NCI-H1048 (cell line): ENCODE measurements at places on chromosomes 5 and 9.

DNA sequence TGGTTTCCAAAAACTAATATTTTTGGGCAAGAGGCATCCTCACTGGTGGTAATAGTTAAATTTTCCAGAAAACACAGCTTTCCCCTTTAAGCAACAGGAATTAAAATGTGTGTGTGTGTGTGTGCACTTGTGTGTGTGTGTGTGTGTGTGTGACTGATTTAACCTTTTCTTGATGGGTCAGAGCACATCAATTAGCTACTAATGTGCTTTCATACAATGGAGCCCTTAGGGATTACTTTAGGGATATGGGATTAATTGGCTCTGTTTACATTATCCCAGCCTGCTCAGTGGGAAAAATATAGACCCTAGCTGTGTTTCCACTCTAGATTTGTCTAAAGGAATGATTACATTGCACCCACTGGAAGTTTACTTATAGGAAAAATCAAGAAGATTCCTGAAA is 6.5 kb downstream of the PLCXD3 start:
- DNase-seq = no peak

- no peak for DNase-seq
Observed at GRCh38 chr9:136667940-136668760, 5.4 kb downstream of the EGFL7 start.

GRCh38 chr9:15873573-15874177 is 320.8 kb downstream of the CCDC171 start:
- no peak for DNase-seq

GRCh38 chr5:10030219-10030831 is 219.4 kb downstream of the ATPSCKMT start:
- no peak for DNase-seq

DNA sequence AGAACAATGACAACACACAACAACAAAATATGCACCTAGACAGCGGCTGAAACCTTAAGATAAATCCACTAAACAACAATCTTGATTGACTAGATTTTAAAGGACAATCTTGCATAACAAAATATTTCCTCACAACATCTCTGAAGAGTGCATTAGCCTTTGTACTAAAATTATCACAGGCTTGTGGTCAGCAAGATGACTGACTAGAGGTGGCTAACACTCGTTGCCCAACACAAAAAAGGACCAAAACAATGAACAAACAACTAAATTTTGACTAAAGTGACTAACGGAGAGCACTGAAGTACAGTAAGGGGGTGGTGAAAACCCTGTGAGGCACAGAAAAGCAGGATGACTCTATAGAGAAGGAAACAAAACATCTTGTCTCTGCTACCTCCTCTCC is 183.9 kb downstream of the BRINP1 start:
- DNase-seq = no peak

DNA sequence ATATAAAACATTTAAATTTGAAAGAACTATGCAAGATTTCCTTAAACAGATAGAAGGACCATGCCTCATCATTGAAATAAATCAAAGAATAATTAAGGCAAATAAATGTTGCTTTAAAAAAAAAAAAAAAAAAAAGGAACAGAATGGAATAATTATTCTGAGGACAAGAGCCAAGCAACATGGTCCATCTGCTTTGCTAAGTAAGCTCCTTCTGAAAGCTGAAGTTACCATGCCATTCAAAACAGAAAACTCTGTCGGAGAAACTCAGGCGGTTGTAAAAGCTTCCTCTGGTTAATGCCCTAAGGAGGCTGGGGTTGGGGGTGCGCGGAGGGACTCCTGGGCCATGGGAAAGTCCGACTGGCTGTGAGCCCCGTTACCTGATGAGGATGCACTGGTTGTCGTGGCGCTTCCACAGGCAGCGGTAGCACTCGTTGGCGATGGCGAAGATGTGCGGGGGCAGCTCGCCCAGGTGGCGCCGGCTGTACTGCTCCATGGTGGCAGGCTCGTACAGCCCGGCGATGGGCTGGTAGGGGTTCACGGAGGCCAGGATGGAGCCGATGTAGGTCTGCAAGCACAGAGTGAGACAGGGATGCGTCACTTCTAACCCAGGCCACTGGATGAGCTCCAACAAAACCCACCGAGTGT is 141.7 kb downstream of the MYO10 start:
- DNase-seq = no peak

DNA sequence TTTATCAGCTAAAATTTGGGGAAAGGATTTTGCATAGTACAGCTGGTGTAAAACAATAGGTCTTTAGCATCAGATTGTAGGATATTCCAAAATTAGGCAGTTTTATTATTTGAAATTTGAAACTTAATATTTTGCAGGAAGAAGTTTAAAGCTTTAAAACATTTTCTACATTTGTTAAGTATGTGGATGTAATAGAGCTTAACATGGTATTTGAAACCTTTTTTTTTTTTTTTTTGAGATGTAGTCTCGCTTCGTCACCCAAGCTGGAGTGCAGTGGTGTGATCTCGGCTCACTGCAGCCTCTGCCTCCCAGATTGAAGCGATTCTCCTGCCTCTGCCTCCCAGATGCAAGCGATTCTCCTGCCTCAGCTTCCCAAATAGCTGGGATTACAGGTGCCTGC is 2.9 kb downstream of the DENND4C start:
- no peak for DNase-seq

DNA sequence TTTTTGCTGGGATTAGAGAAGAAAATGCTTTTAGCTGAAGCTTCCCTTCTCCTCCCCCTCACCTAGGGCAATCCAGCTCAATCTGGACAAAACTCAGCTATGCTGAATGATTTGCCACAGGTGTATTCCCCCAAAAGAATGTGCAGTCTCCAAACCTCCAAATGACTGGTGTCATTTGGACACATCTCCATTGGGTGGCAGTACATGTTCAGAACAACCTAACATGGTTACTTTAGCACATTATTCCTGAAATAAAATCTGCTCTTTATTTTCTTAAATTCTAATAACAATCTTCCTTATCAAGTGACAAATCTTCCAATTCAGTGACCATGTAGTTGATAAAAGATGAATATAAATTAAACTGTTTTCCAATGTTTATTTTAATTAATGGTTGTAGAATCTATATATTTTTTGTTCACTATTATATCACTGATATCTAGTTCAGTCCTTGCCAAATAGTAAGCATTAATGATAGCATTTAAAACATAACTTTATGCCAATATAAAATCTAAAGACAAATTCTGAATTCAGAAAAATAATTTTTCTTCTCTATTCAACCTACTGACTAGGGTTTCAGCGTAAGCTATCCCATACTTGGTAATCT is 61.3 kb upstream of the MOCS2 start:
- no peak for DNase-seq

DNA sequence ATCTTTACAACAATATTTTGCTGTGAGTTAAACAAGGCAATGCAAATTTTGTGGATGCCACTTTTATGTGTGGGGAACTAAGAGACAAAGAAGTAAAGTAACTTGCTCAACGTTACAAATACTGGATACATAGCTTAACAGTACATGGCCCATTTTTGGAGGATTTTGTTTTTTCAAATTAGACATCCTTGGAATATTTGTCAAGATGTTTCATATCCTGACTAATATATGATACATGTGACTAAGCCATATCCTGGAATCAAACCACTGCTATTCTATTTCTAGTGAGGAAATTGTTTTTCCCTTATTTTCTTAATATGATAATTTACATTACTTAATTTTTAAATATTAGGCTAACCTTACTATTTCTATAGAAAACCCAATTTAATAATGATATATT is 529.8 kb downstream of the DMRTA1 start:
- DNase-seq = no peak

DNA sequence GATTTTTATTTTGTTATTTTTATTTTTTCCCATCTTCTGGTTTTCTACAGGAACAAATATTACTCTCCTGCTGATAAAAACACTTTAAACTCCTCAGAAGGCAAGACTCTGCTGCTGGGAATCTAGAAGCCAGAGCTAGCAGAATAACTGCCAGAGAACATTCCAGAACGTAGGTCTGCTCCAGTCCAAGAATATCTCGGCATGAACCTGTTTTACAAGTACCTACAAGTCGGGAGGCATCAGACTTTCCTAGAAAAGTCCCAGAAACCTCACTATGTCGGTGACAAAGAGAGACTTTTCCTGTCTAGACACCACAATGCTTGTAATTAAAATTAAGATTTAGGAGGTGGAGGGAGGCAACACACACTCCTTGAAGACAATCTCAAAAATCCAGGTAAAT is 41.4 kb downstream of the FABP6 start:
- DNase-seq = no peak

DNA sequence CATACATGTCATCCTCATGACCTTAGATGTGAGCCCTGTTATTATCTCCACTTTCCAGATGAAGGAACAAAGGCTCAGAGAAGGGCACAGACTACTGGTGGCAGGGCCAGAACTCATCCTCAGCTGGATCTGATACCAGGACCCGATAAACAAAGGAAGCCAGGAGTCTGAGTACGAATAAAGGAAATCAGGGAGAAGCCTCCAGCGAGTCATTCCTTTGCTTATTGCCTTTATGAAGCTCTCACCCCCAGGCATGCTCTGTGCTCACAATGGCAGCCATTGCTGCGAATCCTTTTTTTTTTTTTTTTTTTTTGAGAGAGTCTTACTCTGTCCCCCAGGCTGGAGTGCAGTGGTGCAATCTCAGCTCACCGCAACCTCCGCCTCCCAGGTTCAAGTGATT is 130.1 kb downstream of the GAPVD1 start:
- DNase-seq = no peak

- DNase-seq = no peak
Observed at GRCh38 chr5:4246447-4246846, 650.8 kb downstream of the IRX1 start.

GRCh38 chr5:150485693-150486401 is 22.1 kb upstream of the NDST1 start:
- DNase-seq = no peak

GRCh38 chr5:167512111-167512510 is 779.3 kb upstream of the WWC1 start:
- no peak for DNase-seq

DNA sequence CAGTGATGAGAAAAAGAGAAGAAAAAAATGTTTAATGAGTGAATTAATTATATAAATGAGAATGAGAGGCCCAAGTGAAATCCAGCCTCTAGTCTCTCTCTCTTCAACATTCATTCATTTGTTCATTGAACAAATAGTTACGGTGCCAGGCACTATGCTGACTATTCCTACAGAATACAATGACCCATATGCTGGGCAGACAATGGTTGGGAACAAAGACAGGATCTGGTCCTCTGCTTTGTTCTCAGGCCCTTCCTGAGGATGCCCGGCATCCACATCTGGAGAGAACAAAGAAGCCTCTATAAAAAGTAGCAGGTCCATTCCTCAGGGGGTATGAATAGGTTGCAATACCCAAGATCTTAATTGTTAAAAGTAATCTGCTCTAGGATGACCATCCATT is 6.9 kb downstream of the ADAM19 start:
- no peak for DNase-seq

DNA sequence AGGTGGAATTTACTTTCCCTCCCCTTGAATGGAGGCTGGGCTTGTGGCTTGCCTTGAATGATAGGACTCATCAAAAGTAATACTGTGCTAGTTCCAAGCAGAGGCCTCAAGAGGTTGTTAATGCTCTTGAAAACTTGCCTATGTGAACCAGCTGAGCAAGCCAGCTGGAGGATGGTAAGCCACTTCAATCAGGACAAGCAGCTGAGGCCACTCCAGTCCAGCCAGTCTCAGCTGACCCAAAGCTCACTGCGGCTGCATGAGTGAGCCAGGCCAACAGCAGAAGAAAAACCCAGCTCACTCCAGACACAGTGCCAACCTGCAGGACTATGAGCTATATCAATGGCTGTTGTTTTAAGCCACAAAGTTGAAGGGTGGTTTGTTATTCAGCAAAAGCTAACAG is 182.8 kb downstream of the MCTP1 start:
- DNase-seq = no peak

GRCh38 chr5:2710910-2711309 is 40.6 kb downstream of the IRX2 start:
- no peak for DNase-seq

GRCh38 chr5:38468978-38469706 is 87.3 kb downstream of the LIFR start:
- DNase-seq = no peak

DNA sequence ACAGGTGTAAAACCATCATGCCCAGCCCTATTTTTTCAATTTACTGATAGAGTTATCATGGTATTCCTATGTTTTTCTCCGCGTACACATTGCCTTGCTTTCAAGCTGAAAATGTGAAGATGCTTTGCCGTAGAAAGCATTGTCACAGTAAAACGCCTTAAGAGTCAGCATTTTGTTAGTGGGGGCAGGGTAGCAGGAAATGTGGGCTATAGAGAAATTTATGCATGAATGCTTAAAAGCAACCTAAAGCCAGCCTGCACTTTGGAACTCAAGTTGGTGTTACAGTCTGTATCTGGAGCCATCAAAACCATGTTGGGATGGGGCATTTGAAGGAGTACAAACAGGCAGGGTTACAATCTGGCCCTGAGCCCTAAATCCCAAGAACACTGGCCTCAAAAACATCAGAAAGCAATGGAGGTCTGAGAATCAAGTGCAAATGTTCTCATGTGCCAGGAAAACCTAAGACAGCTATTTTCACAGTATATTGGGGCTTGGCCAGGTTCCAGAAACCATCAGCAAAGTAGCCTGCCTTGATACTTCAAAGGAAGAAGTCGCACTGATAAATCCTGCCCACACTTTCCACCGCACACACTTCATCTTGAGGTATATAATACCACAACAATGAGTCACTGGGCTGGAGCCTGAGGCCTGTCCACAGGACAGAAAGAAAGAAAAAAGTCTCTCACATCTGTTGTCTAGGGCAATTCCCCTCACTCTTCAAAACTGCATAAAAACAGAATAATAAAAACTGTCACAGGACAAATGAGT is 313.8 kb downstream of the ENC1 start:
- no peak for DNase-seq

DNA sequence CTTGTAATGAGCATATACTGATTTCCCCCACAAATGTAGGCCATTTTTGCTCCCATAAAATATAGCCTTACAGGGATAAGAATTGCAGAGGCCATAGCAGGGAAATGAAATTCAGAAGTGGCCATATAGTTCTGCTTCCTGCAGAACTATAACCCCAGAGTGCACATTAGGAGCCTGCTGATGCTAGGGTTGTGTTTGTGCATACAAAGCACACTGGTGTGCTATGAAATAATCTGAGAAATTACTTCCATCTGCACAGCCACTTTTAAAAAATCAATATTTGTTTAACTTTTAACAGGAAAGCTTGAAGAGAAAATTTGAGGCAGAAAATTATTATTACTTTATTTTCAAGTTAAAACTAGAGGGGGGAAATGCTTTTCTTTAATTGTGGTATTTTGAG is 380.3 kb downstream of the MRPS30 start:
- DNase-seq = no peak

- no peak for DNase-seq
Observed at GRCh38 chr9:28050941-28051340, 477.7 kb upstream of the C9orf72 start.

- peak; percentile 93 for DNase-seq
Observed at GRCh38 chr9:128066713-128067644, at the start of gene NAIF1. Gene NAIF1 (minus strand): TSS chr9:128067320. CDS start chr9:128067101, 219 bp downstream.
